ENCODE measurements at places on chromosomes 7 and 10.

GRCh38 chr7:38781991-38782390 is 127.0 kb downstream of the VPS41 start:
- DNase-seq = no peak

- DNase-seq = no peak
Measured at GRCh38 chr10:58217612-58218011, 50.1 kb downstream of the IPMK start.

DNA sequence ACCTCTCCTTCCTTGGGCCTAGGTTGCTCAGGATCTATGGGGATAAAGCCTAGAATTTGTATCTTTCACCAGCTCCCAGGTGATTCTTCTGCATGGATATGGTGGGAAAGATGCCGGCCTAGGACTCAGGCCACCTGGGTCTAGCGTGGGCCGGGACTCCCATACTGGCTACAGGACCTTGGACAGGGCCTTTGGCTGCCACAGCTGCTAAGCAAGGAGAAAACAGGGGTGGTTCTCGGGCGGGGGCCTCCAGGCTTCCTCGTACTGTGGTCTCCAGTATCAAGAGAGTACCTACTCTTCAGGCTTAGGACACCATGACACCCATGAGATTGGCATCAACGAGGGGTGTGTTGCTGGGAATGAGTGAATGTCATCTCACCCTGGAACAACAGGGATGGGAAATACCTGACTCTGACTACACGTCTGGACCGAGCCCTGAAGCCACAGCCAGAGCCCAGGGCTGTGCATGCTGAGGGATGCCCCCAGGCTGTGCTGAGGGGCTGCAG is 120.3 kb upstream of the ADAM12 start:
- no peak for DNase-seq

GRCh38 chr10:79398642-79399041 is 46.8 kb downstream of the ZCCHC24 start:
- DNase-seq = no peak

GRCh38 chr7:112529521-112529920 is 48.7 kb downstream of the LSMEM1 start:
- DNase-seq = no peak

DNA sequence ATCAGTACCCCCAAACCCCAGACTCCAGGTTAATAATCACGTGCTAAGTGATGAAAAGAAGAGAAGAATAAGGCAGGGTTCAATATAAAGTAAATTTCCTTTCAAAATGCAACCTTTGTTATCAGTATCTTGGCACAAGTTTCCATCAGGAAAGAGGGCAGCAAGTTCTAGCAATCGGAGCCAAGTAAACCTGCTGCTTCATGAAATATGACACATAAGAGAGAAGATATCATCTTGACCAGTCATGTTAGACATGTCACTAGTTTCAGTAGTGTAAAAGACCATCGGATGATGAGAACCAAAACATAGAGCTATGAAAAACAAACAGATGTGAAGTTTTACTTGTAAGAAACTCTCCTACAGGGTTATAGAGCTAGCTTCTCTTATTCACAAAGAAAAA is 44.0 kb downstream of the AASS start:
- no peak for DNase-seq

- no peak for DNase-seq
Measured at GRCh38 chr7:127667759-127668530, 16.0 kb downstream of the SND1 start.

- DNase-seq = peak; percentile 50
Measured at GRCh38 chr7:2870471-2870931, 26.4 kb upstream of the GNA12 start.

GRCh38 chr7:28077616-28078015 is 103.0 kb downstream of the JAZF1 start:
- no peak for DNase-seq

DNA sequence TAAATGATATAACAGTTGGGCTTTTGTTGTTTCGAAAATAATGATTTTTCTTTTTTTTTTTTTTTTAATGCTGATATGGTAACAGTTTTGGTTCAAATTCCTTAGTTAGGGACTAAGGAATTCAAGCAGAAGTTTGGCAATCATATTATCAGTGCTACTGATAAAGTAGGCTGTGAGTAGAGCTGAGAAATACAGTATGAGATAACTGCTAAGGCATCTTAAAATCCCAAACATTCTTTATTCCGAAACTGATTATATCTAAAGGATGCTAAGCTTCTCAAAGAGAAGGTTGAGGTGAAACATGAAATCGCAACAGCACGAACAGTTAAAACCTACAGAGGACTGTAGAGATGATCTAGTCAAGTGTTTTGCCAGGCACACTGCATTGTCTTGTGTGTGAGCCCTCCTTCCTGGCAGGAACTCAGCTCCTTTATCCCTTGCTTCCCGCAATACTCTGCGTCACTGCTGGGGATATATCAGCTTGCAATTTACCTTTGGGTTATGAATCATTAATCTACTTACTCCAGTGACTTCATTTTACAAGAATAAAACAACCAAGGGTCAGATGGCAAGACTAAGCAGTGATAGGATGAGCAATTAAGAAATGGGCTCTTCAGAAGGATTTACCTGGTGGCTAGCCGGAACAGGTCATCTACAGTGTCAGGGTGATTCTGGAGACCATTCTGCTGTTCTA is 36.7 kb downstream of the IRF5 start:
- DNase-seq = no peak

DNA sequence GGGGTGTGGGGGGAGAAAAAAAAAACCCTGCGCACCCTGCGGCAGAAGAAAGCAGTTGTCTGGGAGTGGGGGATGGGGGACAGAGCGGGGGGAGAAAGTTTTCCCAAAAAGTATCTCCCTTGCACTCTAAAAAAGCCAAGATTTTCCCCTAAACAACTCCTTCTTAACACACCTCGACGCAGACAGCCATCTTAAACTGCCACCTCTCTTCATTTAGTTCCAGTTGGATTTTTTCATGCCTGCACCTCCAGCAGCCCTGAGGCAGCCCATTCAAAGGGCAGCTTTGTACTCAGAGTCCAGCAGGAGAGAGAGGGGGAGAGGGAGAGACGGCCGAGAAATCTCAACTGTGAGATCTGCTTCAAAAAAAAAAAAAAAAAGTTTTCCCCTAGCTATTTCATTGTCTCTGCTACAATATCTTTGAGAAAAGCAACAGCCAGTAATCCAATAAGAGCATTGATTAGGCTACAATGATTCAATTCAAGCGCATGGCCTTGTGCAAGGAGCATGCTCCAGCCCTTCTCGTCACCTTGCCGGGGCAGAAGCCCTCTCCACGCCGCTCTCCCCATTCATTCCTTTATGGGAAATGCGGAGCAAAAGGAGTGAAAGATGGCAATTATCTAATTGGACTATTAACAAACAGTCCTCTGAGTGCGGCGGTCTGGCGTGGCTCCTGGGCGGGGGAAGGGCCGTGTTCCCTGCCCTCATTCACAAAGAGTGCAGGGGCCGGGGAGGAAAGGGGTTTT is 939 bp upstream of the VAX1 start:
- no peak for DNase-seq

GRCh38 chr10:92395271-92395670 is 104.3 kb downstream of the MARCHF5 start:
- no peak for DNase-seq
